ENCODE measurements at places on chromosomes 13 and 19. TPM values are rescaled to one million over a fixed set of nuclear protein-coding genes. Genes with fewer than 3 reads are reported as not detected.

Gene SRRM5
- not detected for polyA plus RNA-seq

GRCh38 chr13:102280366-102280765, 121.5 kb downstream of the FGF14 start:
- no peak for DNase-seq

Gene SHANK1
- polyA plus RNA-seq = 2.0 TPM

DNA sequence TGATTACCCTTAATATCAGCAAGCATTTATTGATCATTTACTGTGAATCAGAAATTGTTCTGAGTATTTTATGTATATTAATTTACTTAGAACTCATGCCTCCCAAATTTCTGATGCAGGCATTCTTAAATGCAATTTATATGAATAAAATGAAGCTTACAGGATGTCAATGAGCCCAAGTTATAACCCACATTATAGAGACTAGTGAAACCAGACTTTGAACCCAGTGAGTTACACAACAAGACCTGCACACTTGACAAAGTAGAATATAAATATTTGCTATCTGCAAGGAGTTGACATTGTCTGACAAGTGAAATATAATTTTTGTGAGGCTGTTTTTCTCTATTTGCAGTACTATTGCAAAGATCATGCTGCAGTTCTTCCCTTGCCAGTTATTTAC, 656.0 kb downstream of the GPC5 start:
- no peak for DNase-seq

Gene CKAP2
- 82.6 TPM for polyA plus RNA-seq

GRCh38 chr19:58560007-58560887, 1.8 kb upstream of the UBE2M start:
- no peak for DNase-seq
